T-helper 2 cell (primary cell): ENCODE measurements at places on chromosomes 3 and 15.
A peak's percentile ranks its signal among the peaks of the same experiment; 100 is the strongest.

- DNase-seq = no peak
These were observed 828.0 kb upstream of the DPPA4 start for GRCh38 chr3:110165370-110165743.

DNA sequence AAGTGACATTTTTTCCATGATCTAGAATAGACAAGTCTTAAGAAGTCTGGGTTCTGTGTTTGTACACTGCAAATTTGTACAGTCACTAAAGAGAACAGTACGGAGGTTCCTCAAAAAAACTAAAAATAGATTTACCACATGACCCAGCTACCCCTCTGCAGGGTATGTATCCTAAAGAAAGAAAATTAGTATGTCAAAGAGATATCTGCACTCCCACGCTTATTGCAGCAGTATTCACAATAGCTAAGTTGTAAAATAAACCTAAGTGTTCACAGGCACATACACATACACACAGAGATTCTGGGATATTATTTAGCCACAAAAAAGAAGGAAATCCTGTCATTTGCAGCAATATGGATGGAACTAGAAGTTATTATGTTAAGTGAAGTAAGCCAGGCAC, 120.4 kb downstream of the ZIC1 start:
- DNase-seq = no peak

- DNase-seq = peak; percentile 26
These were observed 520 bp downstream of the SLC26A6 start for GRCh38 chr3:48634661-48635221.

- no peak for DNase-seq
These were observed 435 bp downstream of the SLC35G2 start for GRCh38 chr3:136819392-136819730.

- DNase-seq = no peak
These were observed 36.6 kb downstream of the UACA start for GRCh38 chr15:70726753-70727152.

DNA sequence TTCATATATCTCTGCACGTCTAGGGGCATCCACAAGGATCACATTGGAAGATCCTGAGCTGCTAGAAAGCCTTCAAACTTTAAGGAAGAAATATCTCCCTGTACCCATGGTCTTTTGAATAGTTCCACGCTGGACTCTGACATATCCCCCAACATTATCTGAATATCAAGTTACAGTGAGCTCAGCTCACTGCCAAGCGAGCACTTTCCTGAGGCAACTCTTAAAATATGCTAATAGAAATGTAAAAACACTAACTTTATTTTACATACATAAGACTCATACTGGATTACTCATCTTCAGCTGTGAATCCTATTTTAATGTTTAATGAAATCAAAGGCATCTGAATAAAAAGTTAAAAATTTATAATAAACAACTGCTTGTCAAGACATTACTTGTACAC, 420.2 kb upstream of the CCDC54 start:
- DNase-seq = no peak

- no peak for DNase-seq
These were observed 2.6 kb upstream of the WWTR1 start for GRCh38 chr3:149660462-149660861.

DNA sequence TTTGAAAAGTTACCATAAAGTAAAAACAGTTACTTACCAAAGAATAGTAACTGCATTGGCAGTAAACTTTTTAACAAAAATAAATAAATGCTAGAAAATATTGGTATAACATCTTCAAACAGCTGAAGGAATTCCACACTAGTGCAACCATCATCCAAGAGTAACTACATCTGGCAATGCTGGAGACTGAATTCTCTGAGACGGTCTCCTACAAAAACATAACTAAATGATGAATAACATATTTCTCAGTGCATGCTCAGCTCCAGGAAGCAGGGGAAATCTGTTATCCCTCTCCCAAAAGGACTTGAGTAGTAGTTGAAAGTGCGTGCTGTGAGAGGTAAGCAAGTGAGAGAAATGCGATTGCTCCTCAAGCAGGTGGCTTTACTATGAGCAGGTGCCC, 526.8 kb upstream of the CCDC54 start:
- DNase-seq = no peak
